ENCODE measurements at places on chromosomes 7 and 10.

GRCh38 chr10:60310740-60311139, 78.9 kb downstream of the ANK3 start:
- no peak for DNase-seq

DNA sequence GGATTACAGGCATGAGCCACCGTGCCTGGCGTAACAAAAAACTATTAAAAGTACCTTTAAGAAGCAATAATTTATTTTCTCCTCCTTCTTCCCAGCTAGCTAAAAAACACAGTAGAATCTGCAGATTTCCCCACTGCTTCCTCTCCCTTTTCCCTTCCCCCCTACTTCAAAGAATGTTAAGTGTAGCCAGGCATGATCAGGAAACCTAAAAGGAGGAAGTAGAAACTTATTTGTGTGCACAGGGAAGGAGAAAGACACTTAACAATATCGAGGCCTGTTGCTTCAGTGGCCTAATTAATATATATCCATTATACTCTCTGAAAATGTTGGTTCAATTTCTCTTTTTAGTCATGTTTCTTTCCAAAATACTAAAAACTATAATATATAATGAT, 127.7 kb downstream of the NRBF2 start:
- no peak for DNase-seq

DNA sequence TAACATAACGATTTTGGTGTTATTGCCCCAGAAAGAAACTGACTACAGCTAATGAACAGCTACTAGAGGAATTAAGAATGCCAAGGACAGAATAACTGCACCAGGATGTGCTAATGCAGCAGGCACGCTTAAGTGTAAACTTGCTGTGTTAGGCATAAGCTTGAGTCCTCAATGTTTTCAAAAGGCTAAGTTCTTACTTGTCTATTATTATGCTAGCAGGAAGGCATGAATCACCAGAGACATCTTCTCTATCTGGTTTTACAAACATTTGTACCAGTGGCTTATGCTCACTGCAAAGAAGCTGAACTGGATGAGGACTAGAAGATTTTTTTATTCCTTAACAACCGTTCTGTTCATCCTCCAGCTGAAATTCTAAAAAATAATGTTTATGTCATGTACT, 1035.3 kb downstream of the NRG3 start:
- no peak for DNase-seq

DNA sequence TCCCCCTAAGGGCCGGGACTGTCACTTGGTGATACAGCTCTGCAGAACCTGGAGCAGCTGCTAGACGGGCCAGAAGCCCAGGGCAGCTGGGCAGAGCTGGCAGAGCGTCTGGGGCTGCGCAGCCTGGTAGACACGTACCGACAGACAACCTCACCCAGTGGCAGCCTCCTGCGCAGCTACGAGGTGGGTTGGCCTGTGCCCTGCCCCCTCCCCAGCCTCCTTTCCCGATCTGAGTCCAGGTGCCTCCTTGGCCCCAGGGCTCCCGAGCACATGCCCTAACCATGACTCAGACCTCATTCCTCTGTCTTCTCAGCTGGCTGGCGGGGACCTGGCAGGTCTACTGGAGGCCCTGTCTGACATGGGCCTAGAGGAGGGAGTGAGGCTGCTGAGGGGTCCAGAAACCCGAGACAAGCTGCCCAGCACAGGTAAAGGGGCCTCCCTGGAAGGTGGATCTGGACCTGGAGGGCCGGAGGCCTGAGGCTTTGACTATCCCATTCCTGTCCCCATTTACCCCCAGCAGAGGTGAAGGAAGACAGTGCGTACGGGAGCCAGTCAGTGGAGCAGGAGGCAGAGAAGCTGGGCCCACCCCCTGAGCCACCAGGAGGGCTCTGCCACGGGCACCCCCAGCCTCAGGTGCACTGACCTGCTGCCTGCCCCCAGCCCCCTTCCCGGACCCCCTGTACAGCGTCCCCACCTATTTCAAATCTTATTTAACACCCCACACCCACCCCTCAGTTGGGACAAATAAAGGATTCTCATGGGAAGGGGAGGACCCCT, 6.4 kb downstream of the NFKB2 start:
- DNase-seq: no peak

GRCh38 chr10:11594589-11595394, 16.7 kb downstream of the USP6NL start:
- no peak for DNase-seq

DNA sequence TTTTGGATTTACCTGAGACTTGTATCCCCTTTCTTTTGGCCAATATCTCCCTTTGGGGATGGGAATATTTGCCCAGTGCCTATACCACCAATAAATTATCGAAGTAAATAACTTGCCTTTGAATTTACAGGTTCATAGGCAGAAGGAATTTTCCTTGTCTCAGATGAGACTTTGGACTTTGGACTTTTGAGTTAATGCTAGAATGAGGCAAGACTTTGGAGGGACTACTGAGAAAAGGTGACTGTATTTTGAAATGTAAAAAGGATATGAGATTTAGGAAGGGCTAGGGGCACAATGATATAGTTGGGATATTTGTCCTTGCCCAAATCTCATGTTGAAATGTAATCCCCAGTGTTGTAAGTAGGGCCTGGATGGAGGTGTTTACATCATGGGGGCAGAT, 384.5 kb upstream of the GHITM start:
- no peak for DNase-seq

- peak; percentile 73 for DNase-seq
Observed at GRCh38 chr7:157339777-157340677, 3.2 kb downstream of the DNAJB6 start.

GRCh38 chr7:36777062-36777461, 52.8 kb upstream of the AOAH start:
- peak; percentile 11 for DNase-seq

DNA sequence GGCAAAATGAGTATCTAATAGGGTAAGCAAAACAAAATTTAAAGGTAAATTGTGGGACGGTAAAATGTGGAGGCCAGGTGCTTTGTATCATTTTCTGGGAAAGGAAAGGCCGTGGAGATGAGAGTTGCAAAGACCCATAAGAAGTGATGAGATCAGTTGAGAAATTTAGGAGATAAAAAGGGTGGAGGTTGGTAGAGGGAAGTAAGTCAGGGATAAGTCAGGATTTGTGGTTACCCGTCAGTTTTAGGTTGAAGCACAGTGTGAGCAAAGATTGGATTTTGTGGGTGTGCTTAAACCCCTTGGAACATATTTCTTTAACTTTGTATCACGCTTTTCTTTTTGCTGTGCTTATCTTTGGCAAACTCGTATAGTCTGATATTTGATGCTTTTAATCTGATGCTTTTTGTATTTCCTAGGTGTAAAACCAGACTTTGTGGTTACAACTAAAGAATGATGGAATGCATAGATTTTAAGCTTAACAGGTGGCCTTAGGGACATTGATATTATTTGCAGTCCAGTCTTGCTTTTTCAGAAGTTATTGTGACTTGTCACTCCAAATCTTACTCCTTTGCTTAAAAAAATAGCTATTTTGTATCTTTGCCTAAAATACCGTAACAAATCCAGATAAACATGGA, 1.2 kb downstream of the BTRC start:
- no peak for DNase-seq

DNA sequence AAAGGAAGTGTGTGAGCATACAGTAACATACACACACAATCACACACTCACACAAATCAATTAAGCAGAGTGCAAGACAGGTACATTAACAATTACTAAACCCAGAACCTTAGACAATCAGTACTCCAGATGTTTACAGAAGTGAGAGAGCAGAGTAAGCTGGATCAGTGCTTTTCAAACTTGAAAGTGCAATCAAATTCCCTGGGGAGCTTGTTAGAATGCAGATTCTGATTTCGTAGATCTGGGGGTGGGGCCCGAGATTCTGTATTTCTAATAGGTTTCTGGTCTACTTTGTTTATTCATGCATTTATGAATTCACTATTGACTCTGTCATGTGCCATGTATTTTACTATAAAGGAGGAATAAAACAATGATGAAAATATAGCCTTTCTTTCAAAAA, 179.6 kb upstream of the PHYHIPL start:
- DNase-seq: no peak

DNA sequence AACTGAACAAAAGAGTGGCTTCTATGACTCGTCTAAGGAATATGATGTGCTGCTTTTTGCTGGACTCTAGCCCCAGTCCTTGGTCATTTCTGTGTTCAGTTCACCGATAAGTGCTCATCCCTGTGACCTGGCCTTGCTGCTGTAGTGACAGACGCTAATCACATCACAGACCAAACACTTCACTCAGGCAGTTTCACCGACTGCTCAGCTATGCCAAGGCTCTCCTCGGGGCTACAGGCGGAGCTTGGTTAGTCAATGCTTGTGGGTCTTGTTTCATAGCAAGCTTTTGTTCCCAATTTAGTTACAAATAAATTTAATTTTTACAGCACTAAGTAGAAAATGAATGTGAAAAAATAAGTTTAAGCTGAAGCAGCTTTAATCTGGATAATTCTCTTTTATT, 190.8 kb upstream of the PRKCQ start:
- DNase-seq: no peak

DNA sequence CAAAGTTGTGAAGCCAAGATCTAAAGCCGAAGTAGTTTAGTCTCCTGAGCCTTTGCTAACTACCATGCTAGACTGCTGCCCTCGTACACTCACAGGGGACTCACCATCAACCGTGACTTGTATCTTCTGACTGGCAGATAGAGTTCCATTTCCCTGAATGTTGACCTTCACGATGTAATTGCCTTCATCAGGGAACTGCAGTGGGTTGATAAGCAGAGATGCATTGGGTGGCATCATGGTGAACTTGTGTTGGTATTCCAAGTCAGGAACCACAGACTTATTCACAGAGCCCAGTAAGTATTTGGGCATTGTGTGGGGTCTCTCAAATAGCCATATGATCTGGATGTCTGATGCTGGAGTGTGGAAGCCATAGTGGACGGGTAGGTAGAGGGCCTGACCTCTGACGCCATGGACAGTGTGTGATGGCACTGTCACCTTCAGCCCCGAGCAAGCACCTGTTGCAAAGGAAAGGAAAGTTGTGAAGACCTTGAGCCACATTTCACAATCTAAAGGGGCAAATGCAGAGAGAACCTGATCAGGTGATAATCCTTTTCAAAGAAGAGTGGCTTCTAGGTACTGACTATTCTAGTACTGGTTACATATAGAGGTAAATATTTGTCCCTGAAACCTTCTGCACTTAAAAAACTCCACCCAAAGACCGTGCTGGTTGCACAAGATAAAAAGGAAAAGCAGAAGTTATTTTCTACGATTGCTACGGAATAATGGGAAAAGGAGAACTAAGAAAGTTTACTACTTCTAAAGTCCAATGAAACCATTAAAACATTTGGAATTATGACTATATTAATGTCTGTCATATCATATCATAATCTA, 7.1 kb downstream of the HEPACAM2 start:
- no peak for DNase-seq

- no peak for DNase-seq
Observed at GRCh38 chr10:102396317-102396650, 779 bp downstream of the NFKB2 start.

GRCh38 chr7:117785431-117785830, 87.8 kb downstream of the CTTNBP2 start:
- DNase-seq: no peak

DNA sequence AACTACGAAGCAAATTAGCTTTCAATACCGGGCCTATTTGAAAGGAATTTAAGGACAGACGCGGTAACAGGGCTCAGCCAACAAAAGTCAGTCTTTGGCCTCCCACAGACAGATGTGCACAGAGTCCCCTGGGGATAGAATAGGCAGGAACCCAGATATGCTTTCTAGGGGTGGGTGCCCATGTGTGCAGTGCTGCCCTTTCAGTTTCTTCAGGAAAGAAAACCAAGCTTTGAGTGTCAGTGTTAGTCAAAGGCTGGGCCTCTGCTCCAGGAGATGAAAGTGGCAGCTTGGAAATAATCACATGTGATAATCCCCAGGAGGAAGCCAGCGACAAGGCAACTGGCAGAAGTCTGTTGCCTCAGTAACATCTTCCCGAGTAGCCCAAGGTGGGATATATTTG, 43.8 kb upstream of the CSTF2T start:
- no peak for DNase-seq

- peak; percentile 47 for DNase-seq
Observed at GRCh38 chr10:31099664-31100063, 68.0 kb upstream of the ZNF438 start.

GRCh38 chr10:68301790-68302502, 29.9 kb upstream of the HNRNPH3 start:
- no peak for DNase-seq

GRCh38 chr10:33643042-33643441, 308.6 kb upstream of the NRP1 start:
- no peak for DNase-seq

DNA sequence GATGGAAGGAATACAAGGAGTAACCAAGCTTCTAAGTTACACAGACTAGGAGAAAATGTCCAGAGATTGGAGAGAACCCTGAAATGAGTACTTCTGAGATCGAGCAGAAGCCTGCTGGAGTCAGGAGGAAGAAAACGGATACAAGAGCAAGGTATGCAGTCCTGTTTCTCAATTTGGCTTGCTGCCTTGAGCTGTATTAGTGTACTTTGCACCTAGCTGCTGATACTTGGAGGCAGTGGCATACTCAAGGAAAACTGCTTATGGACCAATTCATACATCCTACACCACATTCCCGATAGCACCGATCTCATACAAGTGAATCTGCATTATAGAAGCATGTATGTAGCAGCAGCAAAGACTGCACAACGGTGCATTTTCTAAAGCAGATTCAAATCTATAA, 14.4 kb downstream of the PIP4K2A start:
- DNase-seq: no peak

DNA sequence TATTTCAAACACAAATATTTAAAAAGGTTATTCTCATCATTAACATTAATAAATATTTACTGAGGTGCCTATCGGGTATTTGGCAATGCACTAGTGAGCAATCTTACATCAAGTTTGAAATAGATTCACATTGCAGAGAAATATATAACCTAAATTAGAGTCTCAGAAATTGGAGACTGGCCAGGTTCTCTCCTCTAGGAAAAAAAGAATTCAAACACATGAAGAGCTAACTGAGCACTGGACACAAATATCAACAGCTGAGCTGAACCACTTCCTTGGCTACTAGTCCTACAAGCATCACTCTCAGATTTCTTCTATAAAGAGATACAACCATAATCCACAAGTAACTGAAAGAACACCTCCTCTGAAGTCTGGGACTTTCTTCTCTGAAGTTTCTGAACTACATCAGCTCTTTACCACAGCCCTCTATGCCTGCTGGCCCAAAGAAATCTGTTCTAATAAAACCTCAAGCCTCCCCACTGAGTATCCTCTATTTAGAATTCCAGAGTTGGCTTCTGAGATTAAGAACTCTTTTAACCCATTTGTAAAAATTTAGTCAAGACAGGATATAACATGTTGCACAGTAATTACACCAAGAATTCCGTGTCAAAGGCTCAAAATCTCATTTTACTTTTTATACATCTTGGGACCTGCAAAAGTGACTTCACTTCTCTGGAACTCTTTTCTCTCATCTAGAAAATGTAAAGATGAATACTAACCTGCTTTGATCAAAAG, 45.2 kb downstream of the MTERF1 start:
- DNase-seq: no peak
